ENCODE measurements at places on chromosomes 13 and 19.

DNA sequence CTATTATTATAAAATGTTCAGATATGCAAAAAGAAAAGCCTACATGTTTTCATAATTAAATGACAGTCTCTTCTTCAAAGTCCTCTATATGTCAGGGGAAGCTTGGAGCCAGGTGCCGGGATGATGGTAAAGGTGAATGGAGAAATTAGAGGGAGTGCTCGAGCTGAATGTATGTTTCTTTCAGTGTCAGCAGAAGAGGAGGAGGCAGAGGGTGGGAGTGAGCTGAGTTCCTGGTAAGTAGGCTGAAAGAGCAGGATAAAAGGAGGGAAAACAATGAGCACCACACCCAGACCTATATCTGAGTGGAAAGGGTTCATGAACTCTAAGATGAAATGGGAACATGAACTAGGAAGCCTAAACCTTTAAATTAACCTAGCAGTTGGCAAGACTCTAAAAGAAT, 307.6 kb upstream of the NBEA start:
- DNase-seq: no peak

DNA sequence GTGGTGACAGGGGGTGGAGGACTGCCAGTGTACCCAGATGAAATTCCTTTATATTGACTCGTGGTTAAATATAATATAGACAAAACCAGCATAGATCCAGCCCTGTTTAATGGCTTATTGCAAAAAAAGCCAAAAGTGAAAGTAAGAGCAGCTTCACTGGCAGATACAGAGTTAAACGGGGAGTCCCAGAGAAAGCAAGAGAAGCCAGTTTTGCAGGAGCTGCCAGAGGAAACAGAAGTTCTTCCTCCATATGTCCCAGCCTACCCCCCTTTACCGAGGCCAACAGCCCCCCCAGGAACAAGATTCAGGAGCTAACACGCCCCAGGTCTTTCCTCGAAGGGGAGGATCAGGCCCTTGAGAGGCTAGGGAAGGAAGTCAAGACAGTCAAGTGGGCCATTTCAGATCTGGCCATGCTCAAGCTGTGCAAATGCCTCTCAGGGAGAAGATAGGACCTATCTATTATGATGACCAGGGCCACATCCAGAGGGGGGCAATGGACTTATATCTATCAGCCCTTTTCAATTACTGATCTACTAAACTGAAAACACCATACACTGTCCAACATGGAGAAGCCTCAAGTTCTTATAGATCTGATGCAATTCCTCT, 47.2 kb upstream of the ZNF737 start:
- DNase-seq: no peak

DNA sequence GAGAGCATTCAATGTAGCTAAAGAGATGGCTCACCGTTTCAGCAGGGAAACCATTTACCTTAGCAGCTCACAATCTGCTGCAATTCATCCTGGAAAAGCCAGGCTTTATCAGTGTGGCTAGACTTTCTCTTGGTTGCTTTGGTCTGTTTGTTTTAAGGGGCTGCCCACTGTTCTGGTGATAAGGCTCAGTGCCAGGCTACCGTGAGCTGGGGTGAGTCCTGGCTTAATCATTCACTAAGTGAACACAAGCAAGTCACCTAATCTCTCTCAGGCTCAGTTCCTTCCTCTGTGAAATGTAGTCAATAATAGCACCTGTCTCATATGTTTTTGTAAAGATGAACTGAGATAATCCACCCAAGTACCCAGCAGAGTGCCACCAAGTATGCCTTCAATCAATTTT, 229.0 kb downstream of the TEX29 start:
- DNase-seq: no peak

- no peak for DNase-seq
Observed at GRCh38 chr13:41127701-41128100, 4.9 kb downstream of the KBTBD6 start.

- DNase-seq: peak; percentile 65
Observed at GRCh38 chr19:55638864-55639359, 1.9 kb upstream of the ZNF580 start.

DNA sequence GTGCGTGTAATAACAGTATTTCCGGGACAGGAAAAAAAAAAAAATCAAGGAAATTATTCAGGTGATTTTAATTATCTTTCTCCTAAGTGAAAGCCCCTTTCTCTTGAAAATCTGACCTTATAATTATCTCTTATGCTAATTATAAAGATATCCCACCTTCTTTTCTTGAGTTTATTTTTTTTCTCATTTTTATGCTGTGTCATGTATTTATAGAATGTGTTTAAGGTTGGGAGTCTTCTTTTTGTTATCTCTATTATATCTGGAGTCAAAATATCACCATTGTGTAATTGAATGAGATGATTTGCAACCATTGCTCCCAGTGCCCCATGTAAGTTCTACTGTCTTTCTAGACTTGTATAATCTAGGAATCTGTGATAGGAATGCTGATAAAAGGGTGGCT, 3.0 kb downstream of the TMEM255B start:
- no peak for DNase-seq

- no peak for DNase-seq
Observed at GRCh38 chr13:101049166-101049850, 367.0 kb downstream of the NALCN start.

DNA sequence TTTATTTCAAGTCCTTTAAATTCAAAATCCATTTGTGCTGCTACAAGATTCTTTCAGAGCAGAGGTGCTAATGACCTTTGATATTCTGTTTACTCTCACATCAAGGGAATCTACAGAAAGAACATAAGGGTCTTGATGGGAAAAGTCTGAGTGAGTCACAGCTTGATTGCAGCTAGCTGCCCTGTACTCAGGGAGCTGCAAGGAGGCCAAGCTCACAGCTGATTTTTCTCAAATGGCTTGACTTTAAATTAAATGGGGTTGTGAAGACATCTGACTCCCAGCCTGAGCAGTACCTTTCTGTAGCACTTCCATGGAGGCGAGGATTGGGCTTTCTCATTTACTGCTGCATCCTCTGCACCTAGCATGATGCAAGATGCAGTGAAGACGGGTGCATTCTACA, 62.5 kb downstream of the RAP2A start:
- no peak for DNase-seq

DNA sequence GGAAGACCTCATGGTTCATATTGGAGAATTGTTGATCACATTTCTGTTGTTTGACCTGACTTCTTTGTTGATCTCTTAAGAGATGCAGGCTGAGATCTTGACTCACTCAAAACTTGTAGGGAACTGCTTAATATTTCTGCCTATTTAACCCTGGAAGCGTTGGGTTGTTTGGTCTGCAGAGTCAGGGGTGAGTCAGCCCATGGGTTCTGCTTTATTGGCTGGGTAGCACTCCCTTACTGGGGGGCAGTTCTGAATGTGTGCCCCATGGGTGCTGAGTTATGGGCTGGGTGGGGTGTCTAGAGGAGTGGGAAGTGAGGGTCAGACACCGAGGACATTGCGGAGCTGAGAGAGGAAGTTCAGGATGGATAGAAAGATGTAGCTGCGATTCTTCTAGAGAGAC, 87.9 kb downstream of the LRCH1 start:
- no peak for DNase-seq

GRCh38 chr19:34305221-34306083, 51.1 kb downstream of the GARRE1 start:
- no peak for DNase-seq
